Activated naive CD4-positive, alpha-beta T cell treated with Interleukin-2 at 50 U/mL for 16 hours (primary cell): ENCODE measurements at places on chromosomes 3 and 15.

GRCh38 chr15:31840849-31841476, 189.4 kb upstream of the CHRNA7 start:
- no peak for DNase-seq

DNA sequence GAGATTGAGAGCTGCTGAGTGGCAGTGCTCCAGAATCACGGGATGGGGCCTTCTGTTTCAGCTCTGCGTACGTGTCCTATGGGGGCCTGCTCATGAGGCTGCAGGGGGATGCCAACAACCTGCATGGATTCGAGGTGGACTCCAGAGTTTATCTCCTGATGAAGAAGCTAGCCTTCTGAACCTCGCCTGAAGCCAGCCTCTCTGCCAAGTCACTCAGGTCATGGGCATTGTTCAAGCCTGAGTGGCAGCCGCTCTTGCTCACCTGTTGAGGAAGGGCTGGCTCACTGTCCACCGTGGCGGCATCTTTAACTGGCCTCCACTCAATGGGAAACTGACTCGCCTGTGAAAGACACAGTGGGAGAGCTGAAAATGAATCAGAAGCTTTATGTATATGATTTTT, 6.6 kb downstream of the POLR2H start:
- DNase-seq, result no peak

DNA sequence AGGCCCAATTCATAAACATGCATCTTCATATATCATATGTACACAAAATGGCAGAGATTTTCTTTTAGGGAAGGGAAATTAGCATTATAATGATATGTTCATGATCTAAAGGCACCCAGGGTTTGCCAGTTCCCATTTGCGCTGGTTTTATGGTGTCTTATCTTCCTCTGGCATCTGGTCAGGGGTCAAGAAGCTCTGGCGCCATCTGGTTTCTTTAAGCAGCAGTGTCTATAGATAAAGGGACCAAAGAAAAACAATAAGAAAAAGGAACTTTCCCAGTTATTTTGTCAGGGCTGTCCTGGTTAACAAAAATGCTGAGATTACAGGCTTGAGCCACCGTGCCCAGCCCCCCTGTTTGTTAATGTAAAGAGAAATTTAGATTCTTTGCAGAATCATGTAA, 3.3 kb upstream of the DCP1A start:
- no peak for DNase-seq

GRCh38 chr3:124201786-124202185, 209.9 kb upstream of the ROPN1 start:
- no peak for DNase-seq

DNA sequence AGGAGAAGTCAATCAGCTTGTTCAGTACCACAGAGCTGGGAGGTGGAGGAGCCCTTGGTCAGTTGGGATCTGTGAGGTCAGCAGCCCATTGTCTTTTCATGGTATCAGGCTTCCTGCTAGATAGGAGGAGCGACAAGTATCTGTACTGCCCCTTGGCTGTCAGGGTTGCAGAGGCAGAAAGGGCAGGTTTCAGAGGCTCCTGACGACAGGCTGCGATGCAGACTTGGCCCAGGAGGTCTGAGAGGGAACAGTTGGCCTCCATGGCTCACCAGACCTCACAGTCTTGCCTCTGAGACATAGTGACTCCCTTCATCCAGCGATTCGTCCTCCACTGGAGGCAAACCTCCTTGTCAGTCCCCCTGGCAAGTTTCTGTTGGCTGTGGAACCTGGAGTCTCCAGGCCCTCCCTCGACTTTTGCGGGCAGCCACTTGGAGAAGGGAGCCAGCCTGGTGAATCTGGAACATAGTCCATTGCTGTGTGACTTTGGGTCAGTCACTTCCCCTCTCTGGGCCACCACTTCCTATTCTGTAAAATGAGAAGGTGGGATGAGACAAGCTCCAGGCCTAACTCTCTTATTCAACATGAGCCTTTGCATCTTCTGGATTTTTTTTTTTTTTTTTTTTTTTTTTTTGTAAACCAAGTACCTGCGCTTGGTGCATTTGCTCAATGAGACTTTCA, 177.9 kb upstream of the TLE3 start:
- no peak for DNase-seq

- no peak for DNase-seq
These were observed 156.7 kb downstream of the DIPK2A start for GRCh38 chr3:144128108-144128892.

DNA sequence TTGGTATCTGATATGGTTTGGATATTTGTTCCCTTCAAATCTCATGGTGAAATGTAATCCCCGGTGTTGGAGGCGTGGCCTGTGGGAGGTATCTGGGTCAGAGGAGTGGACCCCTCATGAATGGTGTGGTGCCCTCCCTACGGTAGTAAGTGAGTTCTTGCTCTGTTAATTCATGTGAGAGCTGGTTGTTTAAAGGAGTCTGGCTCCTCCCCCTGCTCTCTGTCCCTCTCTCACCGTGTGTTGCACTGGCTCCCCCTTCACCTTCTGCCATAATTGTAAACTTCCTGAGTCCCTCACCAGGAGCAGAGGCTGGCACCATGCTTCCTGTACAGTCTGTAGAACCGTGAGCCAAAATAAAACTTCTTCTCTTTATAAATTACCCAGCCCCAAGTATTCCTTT, 246.9 kb upstream of the AGTR1 start:
- no peak for DNase-seq

DNA sequence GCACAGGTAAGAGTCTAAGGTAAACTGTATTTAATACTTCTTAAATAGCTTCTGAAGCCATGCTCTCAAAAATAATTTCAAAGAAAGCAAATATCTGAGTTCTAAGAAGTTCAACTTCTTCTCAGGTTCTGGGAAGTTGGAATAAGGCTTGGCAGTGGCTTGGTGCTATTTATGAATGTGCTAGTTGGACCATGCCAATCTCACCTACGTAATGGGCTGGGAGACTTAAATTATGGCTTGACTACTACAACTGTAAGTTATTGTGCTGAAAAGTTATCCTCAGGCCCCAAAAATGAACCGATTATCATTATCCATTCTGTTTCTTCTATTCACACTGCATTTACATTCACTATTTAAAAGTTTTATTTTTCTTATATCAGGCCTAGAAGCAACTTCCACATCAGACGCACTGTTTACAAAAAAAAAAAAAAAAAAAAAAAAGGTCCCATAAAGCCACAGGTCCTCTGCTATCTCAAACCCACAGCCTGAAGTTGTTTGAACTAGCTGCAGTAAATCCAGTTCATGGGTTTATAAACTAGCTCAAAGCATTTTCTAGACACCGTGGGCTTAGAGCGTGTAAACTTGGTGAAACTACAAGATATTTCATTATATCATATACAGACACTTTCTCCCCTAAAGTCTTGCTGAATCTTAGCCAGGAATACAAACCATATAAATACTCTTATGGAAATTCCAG, 3.4 kb downstream of the LRIG1 start:
- DNase-seq, result no peak

GRCh38 chr15:58755956-58756355, 6.4 kb upstream of the ADAM10 start:
- no peak for DNase-seq
